ENCODE measurements at places on chromosomes 4 and X.

GRCh38 chrX:134604701-134605311, 53.5 kb downstream of the PLAC1 start:
- DNase-seq = no peak

- no peak for DNase-seq
These were observed 473.2 kb downstream of the TMA16 start for GRCh38 chr4:163967710-163968109.

DNA sequence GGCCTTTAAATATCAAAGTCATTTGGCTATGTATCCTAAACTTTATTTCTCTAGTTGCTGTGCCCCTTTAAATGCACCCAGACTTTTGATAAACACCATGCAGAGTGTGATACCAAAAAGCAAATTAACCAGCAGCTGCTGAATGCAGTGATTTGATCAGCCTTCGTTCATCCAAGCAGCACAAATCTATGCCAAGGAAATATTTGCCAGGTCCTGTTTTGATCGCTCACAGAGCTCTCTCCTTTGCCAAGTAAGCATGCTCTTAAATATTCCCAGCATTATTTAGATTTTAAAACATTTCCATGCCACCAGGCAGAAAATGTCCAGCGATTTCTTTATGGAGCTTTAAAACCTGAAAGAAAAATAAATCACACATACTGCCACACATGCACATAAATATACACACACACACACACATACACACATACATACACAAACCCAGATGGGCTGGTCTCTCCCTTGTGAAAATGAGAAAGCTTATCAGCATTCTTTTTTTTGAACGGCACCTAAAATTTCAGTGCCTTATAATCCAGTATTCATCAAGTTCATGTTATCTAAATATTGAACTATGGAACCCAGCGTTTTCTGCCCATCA, 35.7 kb downstream of the BTC start:
- no peak for DNase-seq

- DNase-seq = no peak
These were observed 304.7 kb upstream of the TAPT1 start for GRCh38 chr4:16530688-16531635.

GRCh38 chr4:5156682-5157081, 105.4 kb downstream of the STK32B start:
- DNase-seq = no peak

DNA sequence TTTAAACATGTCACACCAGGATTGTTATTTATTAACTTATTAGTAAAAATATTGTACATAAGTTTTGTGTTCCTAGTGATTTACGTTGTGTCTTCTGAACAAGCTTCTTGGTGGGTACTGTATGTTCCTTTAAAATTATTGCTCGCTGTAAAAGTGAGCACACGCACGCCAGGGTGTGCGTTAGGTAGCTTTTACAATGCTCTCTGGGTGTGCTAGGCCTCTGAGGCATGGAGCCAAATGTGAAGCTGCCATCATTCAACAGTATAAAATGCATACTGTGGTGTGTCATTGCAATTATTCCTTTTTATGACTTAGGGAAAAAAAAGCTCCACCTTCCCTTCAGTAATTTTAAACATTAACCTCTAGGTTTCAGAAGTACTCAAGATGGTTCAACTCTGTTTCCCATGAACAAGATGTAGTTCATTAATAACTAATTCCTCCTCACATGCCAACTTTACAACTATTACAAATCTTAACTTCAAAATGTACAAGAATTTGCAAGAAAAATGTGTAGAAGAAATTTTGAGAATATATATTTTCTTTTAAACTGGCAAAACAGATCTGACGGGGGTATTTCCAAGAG, 42.4 kb downstream of the ATOH1 start:
- DNase-seq = no peak

- no peak for DNase-seq
These were observed 37.3 kb upstream of the BCORL1 start for GRCh38 chrX:129945131-129945530.
